ENCODE measurements at places on chromosomes 6 and 20. TPM values are rescaled to one million over a fixed set of nuclear protein-coding genes. Genes with fewer than 3 reads are reported as not detected.

GRCh38 chr6:42899871-42900270 lies 16.0 kb upstream of the PTCRA start:
- DNase-seq = no peak

The UCKL1 gene
- 31.5 TPM for total RNA-seq

The JARID2 gene
- total RNA-seq = 16.0 TPM

The PHACTR2 gene
- 115 TPM for total RNA-seq

The PPDPF gene
- total RNA-seq = 305 TPM

The ADGRB3 gene
- total RNA-seq = 2.3 TPM

DNA sequence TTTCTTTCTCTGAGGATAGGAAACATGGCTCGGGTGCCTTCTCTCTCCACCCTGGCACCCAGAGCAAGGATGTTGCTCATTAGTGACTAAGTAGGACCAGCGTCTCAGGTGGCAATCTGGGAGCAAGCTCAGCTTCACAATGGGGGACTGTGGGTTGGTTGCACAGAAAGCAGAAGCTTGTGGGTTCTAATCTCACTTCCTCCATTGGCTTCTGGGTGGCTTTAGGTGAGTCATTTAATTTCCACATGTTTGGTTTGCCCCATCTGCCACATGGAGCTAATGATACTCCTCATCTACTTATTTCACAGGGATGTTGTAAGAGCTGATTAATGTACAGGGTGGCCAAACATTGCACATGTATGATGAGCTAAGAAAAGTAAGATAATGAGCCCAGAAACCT lies 54.8 kb upstream of the AKIRIN2 start:
- peak; percentile 53 for DNase-seq

The HSPA1B gene
- 122 TPM for total RNA-seq

GRCh38 chr6:21710216-21710615 lies 116.7 kb downstream of the SOX4 start:
- no peak for DNase-seq

DNA sequence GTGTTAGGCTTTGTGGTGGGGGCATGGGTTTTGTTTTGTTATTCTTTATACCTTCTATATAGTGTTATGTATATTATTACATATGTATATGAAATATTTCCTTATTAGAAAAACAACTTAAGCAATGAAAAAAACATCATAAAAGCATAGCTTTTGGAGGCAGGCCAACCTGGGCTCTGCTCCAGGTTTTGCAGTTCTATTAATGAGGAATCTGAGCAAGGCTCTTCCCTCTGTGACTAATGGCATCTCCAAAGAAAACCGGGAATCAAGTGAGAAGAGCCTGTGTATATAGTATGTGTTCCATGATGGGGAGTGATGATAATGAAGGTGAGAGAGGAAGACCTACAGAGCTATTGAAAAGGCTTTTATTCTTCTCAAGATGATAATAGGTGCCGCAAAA lies 291.1 kb downstream of the CLIC5 start:
- no peak for DNase-seq

GRCh38 chr6:74626288-74626687 lies 579.6 kb downstream of the COL12A1 start:
- no peak for DNase-seq

DNA sequence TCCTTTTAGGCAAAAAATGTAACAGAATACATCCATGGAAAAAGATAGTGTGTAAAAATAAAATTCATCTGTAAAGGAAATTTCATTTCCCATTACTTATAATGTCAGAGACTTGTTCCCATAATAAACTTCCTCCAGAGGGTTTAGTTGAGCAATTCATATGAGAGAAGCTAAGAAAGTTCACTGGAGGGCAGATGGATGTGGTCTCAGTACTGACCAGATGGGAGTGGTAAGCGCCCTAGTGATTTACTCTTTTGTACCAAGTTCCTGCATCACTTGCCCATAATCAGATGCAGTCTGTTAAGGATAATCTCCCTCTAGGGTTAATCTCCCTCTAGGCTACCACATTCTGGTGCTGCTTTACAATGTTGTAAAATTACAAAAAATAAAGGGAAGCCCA lies 61.7 kb downstream of the ESF1 start:
- no peak for DNase-seq

DNA sequence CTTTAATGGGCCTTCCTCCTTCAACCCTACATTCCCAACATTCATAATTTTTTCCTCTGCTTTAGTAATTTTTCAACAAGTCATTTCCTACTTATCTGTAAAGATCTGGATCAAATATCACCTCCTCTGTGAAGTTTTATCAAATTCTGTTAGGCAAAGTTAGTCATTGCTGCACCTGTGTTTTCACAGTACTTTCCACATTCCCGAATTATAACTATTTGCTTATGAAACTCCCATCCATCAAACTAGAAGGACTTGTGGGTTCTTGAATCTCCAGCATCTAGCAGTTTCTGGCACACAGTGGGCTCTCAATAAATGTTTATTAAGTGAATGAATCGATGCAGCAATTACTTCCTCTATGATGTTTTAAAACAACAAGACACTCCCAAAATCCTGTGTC lies 257.6 kb downstream of the HDGFL1 start:
- DNase-seq = no peak

The ENPP4 gene
- 33.2 TPM for total RNA-seq

DNA sequence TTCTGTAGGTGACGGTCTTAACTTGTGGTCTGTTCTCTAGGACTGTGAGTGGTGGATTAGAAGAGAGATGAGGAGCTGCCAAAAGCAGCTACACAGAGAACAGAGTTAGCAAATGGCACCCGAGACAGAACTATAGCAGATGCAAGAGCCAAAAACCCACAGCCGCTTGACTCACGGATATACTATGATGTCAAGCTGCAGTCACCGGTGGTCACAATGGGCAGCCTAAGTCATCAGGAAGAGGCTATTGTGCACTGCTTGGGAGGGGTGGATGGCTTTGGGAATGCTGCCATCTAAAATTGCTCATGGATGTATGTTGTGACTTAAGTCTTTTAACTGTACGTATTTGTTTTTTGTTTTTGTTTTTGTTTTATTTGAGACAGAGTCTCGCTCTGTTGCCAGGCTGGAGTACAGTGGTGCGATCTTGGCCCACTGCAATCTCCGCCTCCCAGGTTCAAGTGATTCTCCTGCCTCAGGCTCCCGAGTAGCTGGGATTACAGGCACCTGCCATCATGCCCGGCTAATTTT lies at the start of gene GTSF1L:
GTSF1L (minus strand) TSS at position 192 of the 528 bp plus-strand sequence. CDS start 308 bp downstream, outside the sequence.
- no peak for DNase-seq

GRCh38 chr6:36335465-36336207 lies 1.1 kb downstream of the BNIP5 start:
- no peak for DNase-seq

DNA sequence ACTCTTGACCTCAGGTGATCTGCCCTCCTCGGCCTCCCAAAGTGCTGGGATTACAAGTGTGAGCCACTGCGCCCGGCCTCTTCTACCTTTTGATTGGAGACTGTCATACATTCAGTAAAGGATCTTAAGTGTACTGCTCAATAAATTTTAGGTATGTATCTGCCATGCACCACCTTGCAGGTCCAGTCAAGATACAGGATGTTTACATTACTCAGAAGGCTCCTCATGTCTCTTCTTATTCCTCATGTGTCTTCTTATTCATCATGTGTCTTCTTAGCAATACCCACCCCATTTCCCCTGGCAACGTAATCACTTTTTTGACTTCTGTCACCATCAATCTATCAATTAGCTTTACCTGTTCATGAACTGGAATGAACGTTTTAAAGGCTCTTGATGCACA lies 7.9 kb downstream of the MEA1 start:
- no peak for DNase-seq

DNA sequence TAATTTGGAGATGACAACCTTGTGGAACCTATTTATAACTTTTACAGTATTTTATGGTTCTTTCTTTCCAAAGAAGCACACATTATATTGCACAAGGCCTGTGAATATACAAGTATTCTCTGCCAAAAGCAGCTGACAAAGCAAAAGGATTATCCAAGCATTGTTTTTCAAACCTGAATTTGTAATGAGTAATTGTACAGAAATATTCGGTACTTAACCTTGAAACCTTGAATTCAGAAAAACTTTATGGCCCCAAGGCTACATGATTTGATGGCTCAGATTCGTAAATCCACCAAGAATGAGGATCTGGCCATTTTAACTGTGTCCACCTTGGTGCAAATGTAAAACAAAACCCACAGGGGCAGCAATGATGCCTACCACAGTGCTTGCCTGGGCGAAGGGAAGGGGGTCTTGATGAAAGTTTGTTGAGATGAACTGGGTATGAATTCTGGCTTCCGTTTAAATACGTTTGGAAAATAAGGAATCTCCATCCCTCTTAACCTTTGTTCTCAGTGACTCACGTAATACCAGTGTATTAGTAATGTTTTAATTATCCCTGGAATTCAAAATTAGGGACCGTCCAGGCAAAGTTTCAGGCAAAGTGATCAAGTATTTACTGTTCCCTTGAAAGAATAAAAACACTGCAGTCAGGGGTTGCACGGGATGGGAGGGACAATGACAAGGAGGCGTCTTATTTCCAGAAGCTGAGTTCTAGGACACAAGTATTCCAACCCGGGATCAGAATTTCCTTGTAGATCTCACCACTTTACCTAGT lies 2.7 kb upstream of the RBM24 start:
- DNase-seq = no peak

- no peak for DNase-seq
Measured at GRCh38 chr6:43455531-43456428, at the start of gene DLK2. DLK2 (minus strand) TSS chr6:43455548; CDS start chr6:43454825, 723 bp downstream.

GRCh38 chr6:150503586-150504339 lies 95.9 kb upstream of the PLEKHG1 start:
- no peak for DNase-seq

GRCh38 chr6:81241126-81242041 lies 511.1 kb downstream of the TENT5A start:
- DNase-seq = no peak

GRCh38 chr6:45881705-45882467 lies 133.8 kb downstream of the CLIC5 start:
- no peak for DNase-seq

The TMEM151B gene
- total RNA-seq = not detected

- no peak for DNase-seq
Measured at GRCh38 chr20:50995506-50995905, 27.4 kb downstream of the KCNG1 start.

DNA sequence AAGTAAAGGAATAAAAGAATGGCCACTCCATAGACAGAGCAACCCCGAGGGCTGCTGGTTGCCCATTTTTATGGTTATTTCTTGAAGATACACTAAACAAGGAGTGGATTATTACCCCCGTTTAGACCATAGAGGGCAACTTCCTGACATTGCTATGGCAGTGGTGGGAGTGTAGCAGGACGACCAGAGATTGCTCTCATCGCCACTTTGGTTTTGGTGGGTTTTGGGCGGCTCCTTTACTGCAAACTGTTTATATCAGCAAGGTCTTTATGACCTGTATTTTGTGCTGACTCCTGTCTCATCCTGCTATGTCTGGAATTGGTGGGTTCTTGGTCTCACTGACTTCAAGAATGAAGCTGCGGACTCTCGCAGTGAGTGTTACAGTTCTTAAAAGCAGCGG lies 78.7 kb downstream of the C6orf52 start:
- no peak for DNase-seq

The ADGRF4 gene
- not detected for total RNA-seq

- DNase-seq = no peak
Measured at GRCh38 chr6:71478834-71479541, 190.4 kb downstream of the OGFRL1 start.

DNA sequence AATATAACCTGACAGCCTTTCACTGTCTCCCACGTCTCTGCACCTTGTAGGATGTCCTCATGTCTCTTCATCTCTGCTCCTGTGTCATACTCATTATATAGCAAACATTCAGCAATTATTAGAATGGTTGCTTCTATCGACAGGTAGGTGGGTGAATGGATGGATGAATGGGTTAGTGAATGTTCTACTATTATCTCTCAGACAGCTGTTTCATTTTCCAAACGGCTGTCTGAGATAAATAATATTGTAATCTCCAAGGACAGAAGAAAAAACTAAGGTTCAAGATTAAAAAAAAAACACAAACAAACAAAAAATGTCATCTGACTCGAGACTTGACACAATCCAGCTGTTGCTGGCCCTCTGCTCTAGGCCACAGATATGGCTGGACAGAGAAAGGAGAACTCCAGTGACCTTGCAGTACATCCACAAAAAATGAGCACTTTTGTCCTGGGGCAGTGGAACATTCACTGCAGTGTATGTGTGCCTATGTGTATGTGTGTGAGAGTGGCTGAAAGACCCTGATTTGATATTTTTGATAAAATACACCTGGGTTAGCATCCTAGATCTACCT lies 2.1 kb downstream of the HNF4A start:
- DNase-seq = no peak

The WFDC12 gene
- 3.9 TPM for total RNA-seq

GRCh38 chr6:52000064-52000463 lies 87.3 kb downstream of the PKHD1 start:
- no peak for DNase-seq

The RWDD1 gene
- total RNA-seq = 35.9 TPM

The NINL gene
- total RNA-seq = 10.7 TPM

DNA sequence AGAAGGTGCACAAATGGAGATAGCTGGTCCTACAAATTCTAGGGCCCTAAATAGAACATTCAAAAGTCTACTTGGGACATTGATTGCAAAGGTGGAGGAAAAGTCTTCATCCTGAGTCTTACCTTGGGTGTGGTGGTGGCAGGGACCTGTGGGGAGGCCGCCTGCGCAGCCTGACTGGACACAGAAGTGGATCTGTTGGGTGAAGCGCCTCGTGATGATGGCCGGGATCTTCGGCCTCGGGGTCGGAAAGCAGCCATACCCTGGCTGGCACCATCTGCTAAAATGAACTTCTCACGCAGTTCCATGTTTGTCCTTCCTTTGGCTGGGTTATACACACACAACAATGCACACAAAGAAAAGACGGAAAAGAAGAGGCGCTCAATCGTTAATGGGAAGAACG lies 179.2 kb downstream of the DST start:
- DNase-seq = no peak

DNA sequence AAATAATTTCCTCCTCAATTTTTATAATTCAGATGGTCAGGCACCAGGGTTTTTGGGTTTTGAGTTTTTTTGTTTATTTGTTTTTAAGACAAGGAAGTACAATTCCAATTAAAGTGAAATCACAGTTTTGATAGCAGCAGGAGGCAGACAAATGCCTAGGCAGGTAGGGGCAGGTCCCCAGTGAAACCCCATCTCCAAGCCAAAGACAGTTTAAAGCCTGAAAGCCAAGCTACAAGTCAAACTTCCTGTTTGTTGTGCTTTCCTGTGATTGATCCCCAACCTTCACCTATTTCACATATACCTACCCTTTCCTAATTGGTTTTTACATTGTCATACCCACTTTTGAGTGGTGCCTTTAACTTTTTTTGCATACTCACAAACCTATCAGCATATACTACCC lies 149.6 kb downstream of the MOXD1 start:
- no peak for DNase-seq

- DNase-seq = no peak
Measured at GRCh38 chr6:42158011-42158410, 15.2 kb upstream of the GUCA1A start.

- no peak for DNase-seq
Measured at GRCh38 chr20:61047515-61047914, 204.5 kb upstream of the CDH4 start.

- DNase-seq = no peak
Measured at GRCh38 chr6:106160189-106160588, 74.1 kb downstream of the PRDM1 start.

Measured in lower lobe of right lung (tissue), 2 donors.